CD4-positive, alpha-beta T cell treated with Interferon alpha-2 for 1 hour (primary cell): ENCODE measurements at places on chromosomes 4 and X.

DNA sequence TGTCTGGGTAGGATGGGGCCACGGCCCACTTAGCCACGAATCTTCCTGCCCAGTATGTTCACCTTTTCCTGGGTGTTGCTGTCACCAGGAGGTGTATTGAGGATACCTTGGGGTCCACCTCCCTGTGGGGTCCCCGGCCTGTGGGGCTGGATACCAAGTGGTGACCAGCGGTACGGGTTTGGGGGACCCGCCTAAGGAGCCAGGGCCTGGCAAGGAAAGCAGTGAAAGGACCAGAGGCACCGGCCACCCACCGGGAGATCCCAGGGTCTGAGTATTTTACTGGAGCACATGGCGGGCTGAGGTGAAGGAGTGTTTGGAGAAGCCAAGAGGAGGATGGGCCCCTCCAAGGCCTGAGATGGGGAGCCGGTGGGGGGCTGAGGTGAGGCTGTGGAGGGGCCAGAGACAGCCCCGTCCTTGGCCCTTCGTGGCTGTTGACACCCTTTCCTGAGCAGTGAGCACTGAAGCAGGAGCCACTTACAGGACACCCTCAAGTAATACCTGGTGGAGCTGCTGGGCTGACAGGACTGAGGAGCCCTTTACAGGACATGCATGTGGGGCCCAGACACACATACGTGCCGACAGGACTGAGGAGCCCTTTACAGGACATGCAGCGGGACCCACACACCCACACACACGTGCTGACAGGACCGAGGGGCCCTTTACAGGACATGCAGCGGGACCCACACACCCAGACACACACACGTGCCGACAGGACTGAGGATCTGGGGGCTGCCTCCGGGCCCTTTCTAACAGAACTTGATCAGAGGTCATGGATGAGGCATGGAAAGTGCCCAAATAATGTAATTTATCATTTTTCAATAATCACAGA, 38.4 kb downstream of the TMEM271 start:
- DNase-seq = no peak

DNA sequence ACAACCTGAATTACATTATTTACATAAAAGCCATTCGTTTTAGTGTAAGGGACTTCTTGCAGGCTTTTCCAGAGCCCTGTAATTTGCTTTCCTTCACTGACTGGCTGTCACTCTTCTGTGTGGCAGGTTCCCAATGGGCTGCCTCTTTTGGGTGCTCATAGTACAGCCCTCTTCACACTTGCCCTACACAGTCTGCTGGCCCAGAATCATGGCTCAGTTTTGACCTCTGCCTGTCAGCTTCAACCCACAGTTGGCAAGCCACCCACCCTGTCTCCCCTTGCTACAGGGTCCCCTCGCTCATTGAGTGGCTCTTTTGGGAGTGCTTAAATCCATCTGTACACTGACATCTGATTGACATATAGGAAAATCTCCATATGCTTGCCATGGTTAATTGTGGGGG, 97.9 kb downstream of the GBA3 start:
- no peak for DNase-seq

DNA sequence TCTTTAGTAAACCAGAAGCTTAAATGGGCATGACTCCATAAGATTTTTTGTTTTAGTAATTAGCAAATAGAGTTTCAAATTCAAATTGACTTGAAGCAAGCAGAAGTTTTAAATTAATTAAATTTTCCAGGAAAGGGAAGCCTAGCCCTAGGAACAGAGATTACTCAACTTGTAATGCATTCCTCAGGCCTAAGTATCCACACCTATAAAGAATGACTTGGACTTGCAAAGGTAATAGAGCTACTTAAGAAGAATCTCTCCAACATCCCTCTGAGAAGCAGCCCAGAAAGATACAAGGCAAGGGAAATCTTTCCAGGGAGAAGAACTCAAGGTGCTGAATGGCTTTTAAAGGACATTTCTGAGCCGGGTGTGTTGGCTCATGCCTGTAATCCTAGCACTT, 16.9 kb upstream of the TMPRSS11E start:
- no peak for DNase-seq

DNA sequence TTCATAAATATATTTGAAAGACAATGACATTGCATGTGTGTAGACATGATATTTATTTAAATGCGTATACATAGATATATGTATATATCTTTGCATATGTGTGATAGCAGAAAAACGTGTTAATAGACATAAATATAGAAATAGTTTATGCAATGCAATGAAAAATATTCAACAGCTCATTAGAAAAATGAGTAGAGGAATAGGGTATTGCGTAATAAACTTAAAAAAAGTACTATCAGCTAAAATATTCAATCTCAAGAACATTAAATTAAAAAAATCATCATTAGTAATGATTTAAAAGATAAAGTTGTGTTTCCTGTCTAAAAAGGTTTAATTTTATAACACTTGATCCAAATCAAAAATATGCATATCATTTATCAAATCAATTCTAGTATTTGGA, 2101.5 kb upstream of the TENM3 start:
- DNase-seq = no peak

- DNase-seq = no peak
Observed at GRCh38 chrX:103362474-103362873, 6.2 kb downstream of the TCEAL9 start.

GRCh38 chr4:54661686-54662085, 3.9 kb downstream of the KIT start:
- DNase-seq = no peak

GRCh38 chr4:79241846-79242245, 84.0 kb downstream of the NAA11 start:
- no peak for DNase-seq

DNA sequence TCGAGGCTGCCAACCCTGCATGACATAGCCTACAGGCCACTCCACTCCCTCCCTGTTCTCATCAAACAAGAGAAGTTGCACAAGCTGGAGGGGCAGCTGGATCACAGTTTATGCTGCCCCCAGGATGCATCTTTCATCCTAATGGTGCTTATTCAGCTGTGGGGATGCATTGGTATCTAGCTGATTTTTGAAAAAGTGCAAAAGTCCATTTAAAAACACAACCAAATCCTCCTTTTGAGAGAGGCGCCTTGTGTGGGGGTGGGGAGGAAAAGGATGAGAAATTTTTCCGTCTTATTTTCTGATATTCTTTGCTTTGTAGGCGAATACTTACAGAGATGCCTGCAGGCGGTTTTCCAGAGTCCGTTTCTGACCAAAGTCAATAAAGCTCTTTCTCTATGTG, 276.4 kb upstream of the BOD1L1 start:
- DNase-seq = no peak

DNA sequence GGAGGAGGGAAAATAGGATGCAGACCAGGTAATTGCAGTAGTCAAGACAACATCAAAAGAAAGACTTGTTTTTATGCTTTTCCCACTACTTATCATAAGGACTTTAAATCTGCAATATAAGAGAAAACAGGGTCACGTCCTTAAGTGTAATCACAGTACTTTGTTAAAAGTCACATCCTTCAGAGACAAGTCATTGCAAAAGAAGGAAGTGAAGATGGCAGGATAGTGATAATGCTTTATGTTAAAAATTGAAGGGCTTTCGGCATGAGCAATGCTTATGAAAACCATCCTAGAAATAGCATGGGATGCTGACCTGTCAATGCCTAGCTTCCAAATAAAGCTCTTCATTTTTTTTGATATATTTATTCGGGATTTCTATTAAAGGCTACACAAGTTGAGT, 110.2 kb upstream of the TENM3 start:
- no peak for DNase-seq

- no peak for DNase-seq
Observed at GRCh38 chr4:156606554-156607477, 364.8 kb downstream of the PDGFC start.

GRCh38 chr4:7200801-7201200, 8.5 kb downstream of the SORCS2 start:
- DNase-seq = no peak

GRCh38 chr4:70714079-70714887, 7.5 kb upstream of the RUFY3 start:
- DNase-seq = peak; percentile 29

DNA sequence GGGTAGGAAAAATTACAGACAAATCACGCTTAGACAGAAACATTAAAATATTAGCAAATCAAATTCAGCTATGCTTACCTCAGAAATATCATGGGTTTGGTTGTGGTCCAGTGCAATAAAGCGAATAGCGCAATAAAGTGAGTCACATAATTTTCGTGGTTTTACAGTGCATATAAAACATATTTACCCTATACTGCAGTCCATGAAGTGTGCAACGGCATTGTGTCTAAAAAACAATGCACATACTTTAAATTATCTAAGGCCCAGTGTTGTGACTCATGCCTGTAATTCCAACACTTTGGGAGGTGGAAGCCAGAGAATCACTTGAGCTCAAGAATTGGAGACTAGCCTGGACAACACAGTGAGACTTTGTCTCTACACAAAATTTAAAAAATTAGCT, 195.7 kb upstream of the IL1RAPL1 start:
- no peak for DNase-seq

DNA sequence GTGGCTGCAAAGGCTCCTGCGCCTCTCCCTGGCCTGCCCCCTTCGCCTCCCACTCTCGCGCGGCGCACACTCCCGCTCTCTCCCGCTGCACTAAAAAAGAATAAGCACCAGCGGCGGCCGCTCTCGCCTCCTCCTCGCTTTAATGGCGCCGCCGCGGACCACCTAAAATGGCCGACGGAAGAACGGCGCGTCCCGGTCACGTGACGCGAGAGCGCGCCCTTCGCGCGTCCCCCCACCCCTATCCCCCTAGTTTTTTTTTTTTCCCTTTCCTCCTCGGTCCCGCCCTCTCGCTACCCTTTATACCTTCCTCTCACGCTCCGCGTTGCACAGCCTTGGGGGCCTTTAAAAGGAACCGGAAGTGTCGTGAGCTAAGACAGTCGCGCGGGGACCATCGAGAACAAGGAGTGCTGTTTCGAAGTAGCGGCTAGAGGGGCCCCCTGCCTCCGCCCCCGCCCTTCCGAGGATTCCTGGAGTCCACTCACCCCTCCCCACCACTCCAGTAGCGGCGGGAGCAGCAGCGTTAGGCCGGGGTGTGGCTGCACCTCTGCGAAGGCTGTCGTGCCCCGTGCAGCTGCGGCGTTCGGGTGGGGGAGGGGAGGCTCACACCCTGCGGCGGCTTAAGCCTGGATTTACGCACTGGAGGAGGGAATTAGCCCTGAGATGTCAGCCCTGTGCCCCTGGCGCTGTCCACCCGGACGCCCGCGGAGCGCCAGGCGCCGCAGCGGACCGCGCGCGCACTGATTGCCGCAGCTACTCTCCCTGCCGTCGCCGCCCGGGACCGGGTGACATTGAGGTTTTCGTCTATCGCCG, at the start of gene HNRNPD:
Gene HNRNPD (minus strand): TSS at position 176 of the 810 bp plus-strand sequence. CDS start 313 bp downstream, outside the sequence.
- DNase-seq = peak; percentile 97

DNA sequence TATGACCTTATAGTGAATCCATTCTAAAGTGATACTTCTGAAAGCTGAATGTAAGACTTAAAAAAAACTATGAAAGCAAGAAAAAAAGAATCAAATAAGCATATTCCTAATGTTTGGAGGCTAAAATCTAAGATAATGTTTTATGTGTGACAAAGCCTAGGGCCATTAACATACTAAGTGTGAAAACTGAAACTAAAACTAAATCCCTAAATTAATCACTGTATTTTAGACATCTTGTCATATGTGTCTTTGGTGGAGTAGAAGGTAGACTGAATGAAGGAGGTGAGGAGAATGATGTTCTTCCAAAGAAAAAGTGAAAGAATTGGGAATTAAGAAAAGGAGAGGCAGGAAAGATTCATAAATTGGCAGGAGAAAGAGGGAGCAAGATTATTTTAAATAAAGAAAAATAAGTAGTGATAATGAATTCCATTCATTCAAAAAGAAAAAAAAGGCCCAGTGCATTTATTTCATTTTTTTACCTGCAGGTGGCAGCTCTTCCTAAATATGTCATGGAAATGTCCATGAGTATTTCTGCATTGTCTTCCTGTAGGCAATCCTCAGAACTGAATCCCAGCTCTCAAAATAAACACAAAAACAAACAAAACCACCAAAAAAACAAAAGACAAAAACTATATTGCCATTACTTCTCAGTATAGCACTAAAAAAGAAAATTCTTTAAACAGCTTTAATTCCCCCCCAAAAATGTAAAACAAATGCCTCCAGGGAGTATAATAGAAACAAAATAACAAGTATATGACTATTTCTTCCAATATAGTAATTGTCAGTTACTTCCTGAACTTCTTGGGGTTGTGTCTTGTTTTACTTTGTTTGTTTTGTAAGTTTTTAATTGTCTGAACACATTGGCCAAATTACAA, 17.0 kb upstream of the AP1AR start:
- no peak for DNase-seq

DNA sequence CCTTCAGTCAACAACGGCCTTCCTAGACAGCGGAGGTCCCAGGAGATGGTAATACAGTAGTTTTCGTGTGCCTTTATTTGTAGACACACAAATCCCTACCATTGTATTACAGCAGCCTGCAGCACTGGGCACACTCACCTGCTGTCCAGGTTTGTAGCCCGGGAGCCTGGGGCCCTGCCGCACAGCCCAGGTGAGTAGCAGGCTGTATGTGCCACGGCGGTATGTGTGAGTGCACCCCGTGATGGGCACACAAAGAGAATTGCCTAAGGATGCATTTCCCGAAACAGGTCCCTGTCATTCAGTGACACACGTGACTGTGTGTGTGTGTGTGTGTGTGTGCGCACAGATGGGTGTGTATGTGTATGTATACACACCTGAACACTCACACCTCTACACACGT, 8.1 kb upstream of the SLC25A6 start:
- DNase-seq = no peak

- DNase-seq = no peak
Observed at GRCh38 chr4:72994670-72995069, 74.8 kb downstream of the COX18 start.

DNA sequence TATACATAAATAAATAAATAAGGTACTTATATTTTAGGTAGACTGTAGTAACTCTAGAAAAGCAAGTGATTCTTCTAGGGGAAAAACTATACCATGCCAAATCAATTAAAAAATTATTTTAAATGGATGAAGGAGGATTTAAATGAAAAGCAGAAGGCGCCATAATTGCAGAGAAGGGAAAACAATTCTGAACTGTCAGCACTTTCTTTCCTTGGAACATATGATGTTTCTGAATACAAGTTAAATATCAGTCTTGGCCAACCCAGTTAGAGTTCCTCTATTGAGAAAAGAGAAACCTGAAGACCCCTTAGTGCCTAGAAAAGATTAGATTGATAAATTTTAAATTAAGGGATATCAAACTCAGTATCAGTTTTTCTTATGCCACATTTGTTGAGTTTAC, 75.8 kb downstream of the ADAM29 start:
- DNase-seq = no peak

GRCh38 chr4:101126059-101126458, 221.3 kb downstream of the PPP3CA start:
- DNase-seq = no peak

DNA sequence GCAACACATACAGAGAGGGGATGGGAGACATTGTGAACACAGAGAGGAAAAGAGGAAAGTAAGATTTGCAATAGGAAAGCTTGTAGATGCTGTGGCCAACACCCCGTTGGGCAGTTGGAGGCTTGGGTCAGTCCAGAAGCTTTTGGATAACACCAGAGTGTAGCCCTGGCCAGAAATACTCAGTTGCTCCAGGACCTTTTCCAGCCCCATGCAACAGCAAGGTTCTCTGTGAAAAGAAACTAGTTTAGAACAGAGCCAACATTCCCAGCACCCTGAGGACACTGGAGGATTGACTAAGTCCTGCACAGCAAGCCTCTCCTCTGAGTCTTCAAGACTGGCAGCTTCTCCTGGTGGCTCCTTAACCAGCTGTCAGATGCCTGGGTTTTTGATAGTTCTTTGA, 27.9 kb upstream of the NAF1 start:
- DNase-seq = no peak

- no peak for DNase-seq
Observed at GRCh38 chr4:6824071-6824470, 41.5 kb downstream of the KIAA0232 start.
